ENCODE measurements at places on chromosomes 4 and X. TPM values are rescaled to one million over a fixed set of nuclear protein-coding genes. Genes with fewer than 3 reads are reported as not detected.
A peak's percentile ranks its signal among the peaks of the same experiment; 100 is the strongest.

- H3K4me1 ChIP-seq: peaks cover 6% of the 10 kb centered on the region
- no peaks in the 10 kb centered on the region for H3K36me3 ChIP-seq
- H3K27ac ChIP-seq: no peak overlapping the region
- peak; percentile 12 for DNase-seq
- no peak overlapping the region for H3K4me3 ChIP-seq
- no peaks in the 10 kb centered on the region for H3K27me3 ChIP-seq
Measured at GRCh38 chr4:20368926-20369325, 117.2 kb downstream of the SLIT2 start.

DNA sequence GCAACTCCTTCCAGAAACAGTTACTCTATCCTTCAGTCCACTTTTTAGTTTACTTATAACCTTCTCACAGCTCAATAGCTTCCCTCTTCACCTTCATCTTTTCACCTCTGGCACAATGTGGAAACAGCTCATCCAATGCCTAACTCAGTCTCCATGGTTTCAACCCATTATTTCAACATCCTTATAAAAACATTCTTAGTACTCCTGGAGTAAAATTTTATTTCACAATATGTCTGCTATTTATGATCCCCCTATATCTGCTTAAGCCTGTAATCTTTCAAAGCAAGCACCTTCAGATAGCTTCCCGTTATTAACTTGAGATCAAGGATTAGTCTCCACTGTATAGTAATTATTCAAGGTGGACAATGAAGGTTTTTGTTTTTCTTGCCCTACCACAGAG lies 156.3 kb downstream of the GASK1B start:
- no peak overlapping the region for H3K4me3 ChIP-seq
- H3K4me1 ChIP-seq: no peaks in the 10 kb centered on the region
- no peaks in the 10 kb centered on the region for H3K36me3 ChIP-seq
- H3K27me3 ChIP-seq: no peaks in the 10 kb centered on the region

DNA sequence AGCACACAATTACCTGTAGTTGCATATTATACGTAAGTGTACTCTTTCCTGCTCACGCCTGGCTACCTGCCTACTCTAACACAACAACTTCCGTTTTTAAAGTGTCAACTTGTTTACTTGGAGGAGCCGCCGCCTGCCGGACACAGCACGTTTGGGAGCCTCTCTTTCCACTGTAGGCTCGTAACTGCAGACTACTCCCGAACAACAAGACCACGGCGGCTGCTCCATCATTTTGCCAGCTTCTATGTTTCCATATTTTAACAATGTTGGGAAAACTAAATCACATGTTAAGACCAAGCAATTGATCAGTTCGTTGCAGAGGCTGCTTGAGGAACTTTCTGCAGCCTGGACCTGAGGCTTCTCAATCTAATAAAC lies 841 bp downstream of the MTNR1A start:
- H3K36me3 ChIP-seq: no peaks in the 10 kb centered on the region
- peaks cover 62% of the 10 kb centered on the region for H3K27me3 ChIP-seq
- no peak overlapping the region for H3K27ac ChIP-seq
- peak; percentile 67 for DNase-seq
- H3K4me1 ChIP-seq: peaks cover 17% of the 10 kb centered on the region
- peak overlapping the region; percentile 39 for H3K4me3 ChIP-seq

DNA sequence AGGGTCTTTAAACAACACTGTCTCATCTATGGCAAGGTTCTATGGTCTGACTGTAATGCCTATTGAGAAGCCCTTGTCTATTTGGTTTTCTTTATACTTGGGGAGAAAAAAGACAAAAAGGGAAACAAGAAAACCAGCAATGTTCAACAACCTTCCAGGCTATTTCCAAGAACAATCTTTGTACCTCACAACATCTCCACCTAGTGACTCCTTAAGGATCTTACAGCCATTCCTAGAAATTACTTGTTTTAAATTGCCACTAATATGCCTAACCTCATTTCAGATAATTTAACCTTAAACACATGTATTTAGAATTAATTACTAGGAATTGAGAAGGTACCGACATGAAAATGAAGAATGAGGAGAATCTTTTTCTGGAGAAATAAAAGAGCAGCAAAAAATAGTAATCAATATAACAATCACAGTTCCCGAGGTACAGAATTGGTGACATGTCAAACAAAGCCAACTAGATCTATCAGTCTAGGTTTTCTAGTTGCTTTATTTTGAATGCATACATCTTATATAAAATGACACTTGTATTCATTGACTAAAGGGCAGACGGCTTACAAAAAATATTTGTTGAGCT lies 1.6 kb upstream of the RBM46 start:
- H3K4me3 ChIP-seq: no peak overlapping the region
- no peak overlapping the region for H3K27ac ChIP-seq
- H3K27me3 ChIP-seq: no peaks in the 10 kb centered on the region
- no peak for DNase-seq

- H3K4me1 ChIP-seq: no peaks in the 10 kb centered on the region
- no peaks in the 10 kb centered on the region for H3K27me3 ChIP-seq
- DNase-seq: no peak
Measured at GRCh38 chrX:42783451-42783850, 5.5 kb upstream of the PPP1R2C start.

GRCh38 chr4:73798842-73799241 lies 37.6 kb upstream of the CXCL6 start:
- no peak overlapping the region for H3K27ac ChIP-seq
- no peaks in the 10 kb centered on the region for H3K4me1 ChIP-seq
- H3K4me3 ChIP-seq: no peak overlapping the region

- no peak overlapping the region for H3K4me3 ChIP-seq
- peaks cover 4% of the 10 kb centered on the region for H3K4me1 ChIP-seq
- peaks cover 35% of the 10 kb centered on the region for H3K27me3 ChIP-seq
- DNase-seq: no peak
- no peak overlapping the region for H3K27ac ChIP-seq
- no peaks in the 10 kb centered on the region for H3K36me3 ChIP-seq
Measured at GRCh38 chr4:146643812-146644401, 5.2 kb downstream of the POU4F2 start.

DNA sequence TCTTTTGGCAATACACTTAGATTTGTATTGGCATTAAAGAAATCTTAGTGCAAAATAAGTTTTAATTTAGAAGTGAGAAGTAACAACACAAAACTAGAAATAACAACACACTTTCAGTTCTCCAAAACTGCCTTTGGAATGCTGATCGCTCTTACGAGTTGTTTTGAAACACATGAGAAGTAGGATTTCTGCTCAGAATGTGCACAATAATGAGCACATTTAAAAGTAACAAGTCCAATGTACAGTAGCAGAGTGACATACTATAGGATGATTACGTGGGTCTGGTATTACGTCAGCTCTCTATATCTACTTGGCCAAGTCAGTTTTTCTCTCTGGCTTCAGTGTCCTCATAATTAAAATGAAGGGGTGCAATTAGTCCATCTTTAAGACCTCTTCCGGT lies 164.8 kb downstream of the CHM start:
- H3K27ac ChIP-seq: no peak overlapping the region
- no peaks in the 10 kb centered on the region for H3K27me3 ChIP-seq
- DNase-seq: no peak
- H3K36me3 ChIP-seq: no peaks in the 10 kb centered on the region

TRO gene
- 2.0 TPM for total RNA-seq

PNMA6A gene
- total RNA-seq: 1.7 TPM

CPEB2 gene
- 97.9 TPM for total RNA-seq

Data from stomach (tissue), 19 donors.